ENCODE measurements at places on chromosomes 1 and 21. TPM values are rescaled to one million over a fixed set of nuclear protein-coding genes. Genes with fewer than 3 reads are reported as not detected.

DNA sequence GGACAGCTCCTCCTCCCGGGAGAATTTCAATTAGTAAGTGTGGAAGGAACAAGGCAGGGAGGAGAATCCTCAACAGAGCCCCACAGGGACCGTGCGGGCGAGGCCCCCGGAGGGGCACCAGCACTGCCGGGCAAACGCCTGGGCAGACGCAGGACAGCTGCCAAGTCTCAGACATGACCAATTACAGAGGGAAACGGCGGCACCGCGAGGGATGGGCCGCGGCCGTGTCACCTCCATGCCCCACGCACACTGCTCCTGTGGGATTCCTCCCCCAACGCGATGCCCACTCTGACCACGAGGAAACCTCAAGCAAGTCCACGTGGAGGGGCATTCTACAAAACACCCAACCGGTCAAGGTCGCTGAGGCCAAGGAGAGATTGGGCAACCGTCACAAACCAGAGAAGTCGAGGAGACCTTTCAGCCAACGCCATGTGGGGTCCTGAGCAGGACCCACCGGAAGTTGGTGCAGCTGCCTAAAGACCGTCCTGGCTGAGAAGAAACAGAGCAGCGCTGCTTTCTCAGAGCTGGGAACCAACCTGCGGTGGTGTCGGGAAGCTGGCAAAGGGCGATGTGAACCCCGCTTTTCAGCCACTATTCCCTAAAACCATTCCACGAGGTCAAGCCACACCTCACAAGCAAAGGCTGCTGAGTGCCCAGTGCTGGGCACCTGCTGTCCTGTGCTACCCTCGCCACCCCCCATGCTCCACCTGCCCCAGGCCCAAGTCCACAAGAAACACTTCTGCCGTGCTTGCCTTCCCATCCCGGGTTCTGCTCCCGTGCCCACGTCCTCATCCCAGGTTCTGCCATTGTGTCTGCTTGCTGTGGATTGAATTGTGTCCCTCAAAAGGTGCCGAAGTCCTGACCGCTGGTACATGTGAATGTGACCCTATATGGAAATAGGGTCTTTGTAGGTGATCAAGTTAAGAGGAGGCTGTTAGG lies 1.4 kb upstream of the KRTAP10-4 start:
- no peak for DNase-seq

DNA sequence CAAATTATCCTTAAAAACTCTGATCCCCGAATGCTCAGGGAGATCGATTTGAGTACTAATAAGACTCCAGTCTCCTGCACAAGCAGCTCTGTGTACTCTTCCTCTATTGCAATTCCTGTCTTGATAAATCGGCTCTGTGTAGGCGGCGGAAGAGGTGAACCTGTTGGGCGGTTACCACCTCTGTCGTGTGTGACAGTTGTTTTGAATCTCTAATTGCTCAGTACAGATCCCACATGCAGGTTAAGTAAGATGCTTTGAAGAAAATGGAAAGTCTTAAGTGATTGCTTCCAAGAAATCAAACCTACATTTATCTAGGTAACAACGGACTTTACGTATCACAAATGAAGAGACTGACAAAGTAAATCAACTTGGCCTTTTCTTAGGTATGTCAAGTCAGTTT lies 35.5 kb downstream of the COA6 start:
- no peak for DNase-seq

- no peak for DNase-seq
Measured at GRCh38 chr1:96945509-96946084, 224.0 kb downstream of the PTBP2 start.

- no peak for DNase-seq
Measured at GRCh38 chr1:51963592-51964308, 26.8 kb downstream of the RAB3B start.

DNA sequence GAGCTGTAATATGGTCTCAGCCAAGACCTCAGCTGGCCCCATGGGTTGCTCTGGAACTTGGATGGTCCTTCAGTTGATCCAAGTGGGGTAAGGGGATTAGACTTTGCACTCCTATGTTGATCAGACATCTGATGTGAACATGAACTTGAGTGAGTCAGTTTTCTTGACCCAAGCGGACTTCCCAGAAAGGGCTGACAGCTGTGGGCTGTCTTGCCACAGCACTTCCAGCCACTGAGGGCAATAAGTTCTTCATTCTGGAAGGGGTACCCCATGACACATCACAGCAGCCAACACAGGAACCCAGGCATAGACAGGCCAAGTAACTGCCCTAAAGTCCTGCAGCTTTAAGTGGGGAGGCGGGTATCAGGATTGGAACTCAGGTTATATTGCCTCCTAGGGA lies 93.9 kb upstream of the USP24 start:
- DNase-seq: no peak

DNA sequence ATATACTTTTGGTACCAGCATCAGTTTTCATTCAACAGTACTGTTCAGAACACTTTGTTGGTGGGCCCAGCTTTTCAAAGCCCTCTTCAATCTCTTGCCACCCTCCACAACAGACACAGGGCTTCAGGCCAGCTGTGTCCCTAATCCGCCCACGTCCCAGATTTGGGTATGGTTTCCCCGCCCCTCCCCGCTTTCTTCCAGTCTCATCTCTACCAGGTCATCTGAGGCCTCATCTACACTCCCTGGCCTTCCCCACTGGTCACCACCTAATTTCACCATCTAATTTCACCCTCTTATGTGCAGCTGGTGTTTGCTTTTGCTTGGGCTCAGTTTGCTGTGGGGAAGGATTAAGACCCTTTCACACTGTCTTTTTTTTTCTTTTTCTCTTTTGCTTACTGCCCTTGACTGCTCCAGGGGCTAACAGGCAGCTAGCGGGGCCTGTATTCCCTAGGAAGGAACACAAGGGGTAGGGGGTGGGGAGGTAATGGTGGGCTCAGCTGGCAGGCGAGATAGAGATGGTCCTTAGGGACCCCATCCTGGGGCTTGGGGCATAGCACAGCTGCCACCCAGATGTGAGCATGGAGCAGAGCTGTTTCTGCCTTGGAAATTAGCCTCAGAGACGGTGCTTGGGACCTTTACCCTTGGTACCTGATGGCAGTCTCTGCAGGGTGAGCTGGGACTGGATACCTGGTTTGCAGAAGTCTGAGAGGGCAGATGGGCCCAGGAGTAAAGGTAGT lies 3.8 kb upstream of the EPB41 start:
- DNase-seq: no peak

The NUP210L gene
- not detected for total RNA-seq

The C1orf174 gene
- 31.4 TPM for total RNA-seq
